ENCODE measurements at places on chromosomes 5 and 9.

DNA sequence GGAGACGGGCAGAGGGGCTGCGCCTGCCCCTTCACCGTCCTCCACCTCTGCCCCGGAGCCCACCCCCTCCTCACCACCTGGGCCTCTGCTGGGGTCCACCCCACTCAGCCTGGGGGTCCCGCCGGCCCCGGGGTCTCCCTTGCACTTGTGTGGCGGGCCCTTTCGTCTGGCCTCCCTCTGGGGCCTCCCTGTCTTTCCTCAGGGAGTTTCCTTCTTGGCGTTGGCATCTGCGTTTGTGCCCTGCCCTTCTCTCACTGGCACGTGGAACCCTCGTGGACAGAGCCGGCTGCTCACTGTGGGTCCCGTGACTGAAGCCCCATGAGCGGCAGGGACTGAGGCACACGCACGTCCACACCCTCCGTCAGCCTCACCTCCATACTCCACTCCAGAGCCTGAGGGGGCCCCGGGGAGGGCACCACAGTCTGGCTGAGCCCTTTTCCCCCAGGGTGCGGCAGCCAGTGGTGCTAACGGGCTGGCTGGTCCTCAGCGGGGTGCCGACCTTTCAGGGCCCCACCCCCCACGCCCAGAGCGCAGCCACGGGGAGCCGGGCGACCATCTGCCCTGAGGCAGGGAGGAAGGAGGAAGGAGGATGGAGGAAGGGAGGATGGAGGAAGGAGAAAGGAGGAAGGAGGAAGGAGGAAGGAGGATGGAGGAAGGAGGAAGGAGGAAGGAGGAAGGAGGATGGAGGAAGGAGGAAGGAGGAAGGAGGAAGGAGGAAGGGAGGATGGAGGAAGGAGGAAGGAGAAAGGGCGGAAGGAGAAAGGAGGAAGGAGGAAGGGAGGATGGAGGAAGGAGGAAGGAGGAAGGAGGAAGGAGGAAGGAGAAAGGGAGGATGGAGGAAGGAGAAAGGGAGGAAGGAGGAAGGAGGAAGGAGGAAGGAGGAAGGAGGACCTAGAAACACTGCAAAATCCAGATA lies 53.0 kb upstream of the NRARP start:
- no peak for DNase-seq

DNA sequence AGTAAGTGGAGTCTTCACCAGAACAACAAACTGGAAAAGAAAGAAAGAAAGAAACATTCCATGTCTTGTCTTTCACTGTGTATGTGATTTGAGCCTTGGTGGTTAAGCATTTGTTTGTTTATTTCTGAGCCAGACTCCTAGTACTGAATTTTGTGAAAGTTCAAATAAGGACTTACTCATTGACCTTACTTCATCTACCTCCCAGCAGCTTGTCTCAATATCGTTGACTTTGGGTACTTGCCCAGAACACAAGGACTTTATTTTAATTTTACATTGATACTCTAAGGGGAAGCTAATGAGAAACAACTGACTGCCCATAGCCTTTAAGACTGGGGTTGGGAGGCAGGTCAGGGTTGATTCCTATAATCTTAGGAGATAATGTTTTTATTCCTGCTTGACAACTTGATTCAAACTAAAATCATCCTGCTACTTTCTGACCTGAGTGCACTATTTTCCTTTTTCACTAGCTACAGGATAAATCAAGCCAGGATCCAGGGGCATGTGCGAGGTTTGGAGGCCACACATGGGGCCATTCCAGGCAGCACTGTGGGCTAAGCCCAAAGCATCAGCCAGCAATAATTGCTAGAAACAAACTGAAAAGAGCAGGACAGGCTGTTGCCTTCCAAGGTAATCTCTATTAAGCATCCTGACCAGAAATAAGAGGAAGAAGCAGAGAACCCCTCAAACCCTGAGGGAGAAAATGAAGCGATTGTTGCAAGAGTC lies 138.9 kb upstream of the RUSC2 start:
- peak; percentile 46 for DNase-seq

DNA sequence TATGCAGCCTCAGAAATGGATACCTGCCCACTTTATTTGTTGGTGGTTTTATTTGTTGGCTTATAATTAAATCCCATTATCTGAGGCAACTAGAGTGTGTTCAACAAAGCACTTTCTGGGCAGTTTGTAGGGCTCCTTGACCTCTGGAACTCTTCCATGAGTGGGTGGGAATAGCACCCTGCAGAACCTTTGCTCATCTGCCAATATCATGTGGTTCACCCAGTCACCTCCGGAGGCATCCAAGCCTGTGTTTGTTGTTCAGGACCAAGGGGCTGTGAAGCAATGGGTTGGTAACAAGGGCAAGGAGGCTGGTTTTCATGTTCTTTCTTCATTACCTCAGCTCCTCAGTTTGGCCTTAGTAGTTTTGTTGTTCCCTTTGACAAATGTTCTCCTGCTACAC lies 314.0 kb downstream of the NDUFS4 start:
- peak; percentile 43 for DNase-seq

GRCh38 chr5:160657068-160657507 lies 194.9 kb downstream of the ATP10B start:
- DNase-seq, result no peak

DNA sequence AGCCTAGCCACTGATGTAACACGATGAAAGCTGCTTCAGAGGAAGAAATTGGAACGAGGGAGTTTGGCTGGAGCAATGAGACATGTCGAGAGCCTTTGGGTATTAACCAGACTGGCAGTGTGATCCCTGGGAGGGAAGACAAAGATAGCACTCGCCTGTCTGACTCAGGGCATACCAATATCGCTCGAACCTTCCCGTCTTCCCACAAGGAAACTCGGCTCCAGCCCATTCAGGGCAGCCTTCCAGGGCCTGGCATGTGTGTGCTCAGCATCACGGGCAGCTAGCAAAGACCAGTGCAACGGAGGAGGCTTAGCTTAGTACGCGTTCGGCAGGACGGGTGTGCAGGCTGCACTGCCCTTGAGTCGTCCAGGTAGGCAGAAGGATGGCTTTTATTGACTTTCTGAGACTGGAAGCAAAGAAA lies 356.9 kb upstream of the WWC1 start:
- no peak for DNase-seq

DNA sequence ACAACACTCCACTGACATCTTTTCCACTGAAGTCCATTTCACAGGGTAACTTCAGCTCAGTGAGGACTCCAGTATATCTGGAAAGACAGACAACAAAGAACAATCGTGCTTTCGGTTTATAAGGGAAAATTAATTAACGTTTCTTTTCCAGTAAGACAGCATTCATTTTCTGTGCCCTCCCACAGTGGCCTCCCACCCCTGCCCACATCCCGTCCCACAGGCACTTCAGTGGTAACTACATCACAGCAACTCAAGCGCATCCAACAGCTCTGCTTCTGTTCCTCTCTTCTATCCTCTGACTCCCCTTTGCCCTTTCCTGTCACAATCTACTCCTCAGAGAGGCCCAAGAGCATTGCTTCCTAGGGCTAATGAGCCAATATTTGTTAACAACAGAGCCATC lies 40.3 kb downstream of the GLDC start:
- DNase-seq, result no peak

- DNase-seq, result peak; percentile 18
Observed at GRCh38 chr9:128733256-128733655, 9.3 kb upstream of the ZDHHC12 start.
